ENCODE measurements at places on chromosomes 13 and 19. TPM values are rescaled to one million over a fixed set of nuclear protein-coding genes. Genes with fewer than 3 reads are reported as not detected.

KLF2 gene
- 219 TPM for polyA plus RNA-seq

DNA sequence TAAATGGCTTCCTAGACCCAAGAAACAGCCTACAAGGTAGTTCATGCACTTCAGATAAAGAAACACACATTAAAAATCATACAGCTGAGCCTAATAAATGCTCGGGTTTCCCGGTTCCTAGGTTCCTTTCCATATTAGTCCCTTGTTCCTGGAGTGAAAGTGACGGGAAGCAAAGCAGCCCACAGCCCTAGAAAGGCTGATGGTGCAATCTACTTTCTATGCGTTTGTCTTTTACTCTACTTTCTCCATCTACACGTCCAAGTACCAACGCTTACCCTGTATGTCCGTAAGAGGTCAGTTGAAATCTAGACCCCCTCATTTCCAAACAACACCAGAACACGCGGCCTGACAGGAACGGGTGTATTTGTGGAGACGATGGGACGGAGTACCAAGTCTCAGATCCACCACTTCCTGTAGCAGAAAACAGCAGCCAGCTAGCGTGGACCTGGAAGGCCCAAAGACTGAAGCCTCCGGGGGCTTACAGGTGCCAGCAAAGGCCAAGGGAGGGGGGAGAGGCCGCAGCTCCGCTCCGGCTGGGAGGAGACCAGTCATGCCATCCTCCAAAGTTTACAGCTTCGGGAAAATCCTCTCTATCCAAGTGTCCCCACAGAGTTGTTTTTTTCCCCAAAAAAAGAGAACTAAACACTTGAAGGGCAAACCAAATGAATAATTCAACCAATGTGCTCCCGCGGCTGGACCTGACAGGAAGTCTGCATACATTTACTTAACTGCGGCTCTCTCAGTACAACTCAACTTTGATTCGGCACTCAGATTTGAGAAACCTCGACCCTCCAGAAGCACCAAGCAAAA is 34.1 kb downstream of the STK24 start:
- peak; percentile 32 for DNase-seq

ZNF17 gene
- 6.5 TPM for polyA plus RNA-seq

DNA sequence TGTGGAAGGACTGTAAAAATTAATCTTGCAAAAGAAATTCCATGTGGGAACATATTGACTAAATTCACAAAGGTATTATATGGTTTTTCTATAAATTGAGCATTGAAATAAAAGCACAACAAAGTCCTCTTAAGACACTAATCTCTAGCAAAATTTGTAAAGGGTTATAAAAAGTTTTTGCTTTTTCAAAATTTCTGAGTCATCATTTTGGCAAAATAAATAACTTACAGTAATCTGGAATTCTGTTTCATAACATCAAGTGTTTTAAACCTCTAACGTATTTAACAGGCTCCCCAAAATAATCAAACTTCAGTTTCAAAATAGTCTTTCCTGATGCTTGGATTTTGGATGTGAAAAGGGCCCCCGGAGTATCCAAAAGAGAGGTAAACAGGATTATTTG is 26.0 kb downstream of the MED4 start:
- DNase-seq: no peak

- no peak for DNase-seq
Observed at GRCh38 chr13:101434486-101434885, 18.0 kb upstream of the ITGBL1 start.

IRGC gene
- not detected for polyA plus RNA-seq

DNA sequence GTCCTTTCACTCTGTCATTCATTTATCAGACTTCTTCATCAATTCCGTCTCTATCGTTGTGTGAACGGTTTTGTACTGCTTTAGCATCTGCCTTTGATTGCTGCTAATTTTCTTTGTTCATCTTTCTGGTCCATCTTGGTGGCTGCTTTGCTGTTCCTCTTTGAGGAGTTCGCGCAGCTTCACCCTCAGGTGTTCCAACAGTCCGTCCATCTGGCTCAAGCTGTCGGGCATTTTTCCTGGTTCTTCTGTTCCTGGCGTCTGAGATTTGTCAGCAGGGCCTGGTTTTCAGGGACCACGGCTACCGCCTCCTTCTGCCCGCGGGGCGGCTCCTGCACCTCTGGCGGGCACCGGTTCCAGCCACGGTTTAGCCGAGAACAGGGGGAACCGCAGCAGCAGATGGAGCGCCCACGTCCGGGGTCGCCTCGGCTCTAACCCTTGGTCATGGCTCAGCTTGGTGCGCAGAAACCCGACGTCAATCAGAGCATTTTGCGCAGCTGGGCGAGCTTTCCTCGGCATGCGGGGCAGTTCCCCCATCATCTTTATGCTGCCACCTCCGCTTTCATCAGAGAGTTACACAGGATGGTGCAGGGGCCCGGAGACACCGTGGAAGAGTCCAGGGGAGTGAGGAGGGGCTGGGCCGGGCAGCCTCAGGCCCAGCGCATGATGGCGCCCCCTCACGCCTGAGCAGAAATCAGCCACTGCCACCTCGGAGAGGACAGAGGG is 89.5 kb downstream of the ZNF100 start:
- DNase-seq: no peak

DNA sequence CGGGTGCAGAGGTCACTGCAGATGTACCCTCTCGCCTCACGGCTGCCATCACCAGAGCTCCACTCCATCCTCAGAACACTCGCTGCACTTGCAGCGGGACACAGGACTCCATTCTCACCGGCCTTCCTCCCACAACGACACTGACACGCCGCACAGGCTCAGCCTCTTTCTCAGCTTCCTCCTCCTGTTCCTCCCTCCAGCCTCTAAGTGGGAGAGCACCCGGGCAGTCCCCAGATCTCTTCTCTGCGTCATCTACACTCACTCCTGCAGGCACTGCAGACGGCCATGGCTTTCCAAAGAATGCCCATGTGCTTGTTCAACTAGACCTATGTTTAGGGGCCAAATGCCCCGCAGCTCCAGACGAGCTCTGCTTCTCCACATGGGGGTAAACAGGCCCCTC is 14.3 kb upstream of the FKRP start:
- no peak for DNase-seq

DNA sequence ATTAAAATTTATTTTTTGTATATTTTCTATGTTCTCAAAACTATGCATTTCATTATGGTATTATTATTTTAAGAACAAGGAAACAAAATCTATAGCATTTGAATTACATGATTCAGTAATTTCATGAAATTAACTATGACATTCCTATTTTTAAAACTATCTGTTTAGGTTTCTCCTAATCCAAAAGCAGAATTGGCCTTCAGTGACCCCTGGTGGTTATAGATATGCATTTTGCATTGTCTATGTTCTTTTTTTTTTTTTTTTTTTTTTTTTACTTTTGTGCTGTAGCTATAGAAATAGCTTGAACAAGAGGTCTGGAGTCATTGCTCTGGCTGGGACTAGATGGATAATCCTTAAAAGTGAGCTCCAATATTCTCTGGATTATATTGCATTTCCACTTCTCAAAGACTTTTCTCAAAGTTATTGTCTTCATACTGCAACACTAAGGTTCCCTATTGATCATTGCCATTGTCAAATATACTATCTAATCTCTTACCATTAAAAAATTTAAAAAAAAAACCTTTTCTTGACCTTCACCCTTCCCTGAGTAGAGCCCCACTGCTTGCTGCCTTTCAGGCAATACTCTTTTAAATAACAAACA is 15.9 kb upstream of the DNAJC3 start:
- DNase-seq: no peak

DNA sequence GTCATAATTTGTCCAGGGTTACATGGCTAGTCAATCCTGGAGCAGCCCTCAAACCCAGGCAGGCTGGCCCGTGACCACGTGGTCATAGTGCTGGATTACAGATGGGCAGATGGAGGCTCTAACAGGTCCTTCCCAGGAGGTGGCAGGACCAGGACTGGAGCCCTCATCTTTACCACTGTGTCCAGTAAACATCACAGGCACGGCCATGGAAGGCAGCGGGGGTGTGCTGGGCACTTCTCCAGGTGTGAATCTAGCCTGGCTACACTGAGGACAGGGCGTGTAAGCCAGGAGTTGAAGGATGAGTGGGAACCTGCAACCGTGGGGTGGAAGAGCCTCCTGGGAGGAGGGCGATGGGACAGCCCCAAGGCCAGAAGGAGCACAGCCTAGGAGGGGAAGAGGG is 6.1 kb downstream of the CIC start:
- no peak for DNase-seq

GRCh38 chr19:7858109-7858770 is 15.9 kb downstream of the PRR36 start:
- DNase-seq: no peak

DNA sequence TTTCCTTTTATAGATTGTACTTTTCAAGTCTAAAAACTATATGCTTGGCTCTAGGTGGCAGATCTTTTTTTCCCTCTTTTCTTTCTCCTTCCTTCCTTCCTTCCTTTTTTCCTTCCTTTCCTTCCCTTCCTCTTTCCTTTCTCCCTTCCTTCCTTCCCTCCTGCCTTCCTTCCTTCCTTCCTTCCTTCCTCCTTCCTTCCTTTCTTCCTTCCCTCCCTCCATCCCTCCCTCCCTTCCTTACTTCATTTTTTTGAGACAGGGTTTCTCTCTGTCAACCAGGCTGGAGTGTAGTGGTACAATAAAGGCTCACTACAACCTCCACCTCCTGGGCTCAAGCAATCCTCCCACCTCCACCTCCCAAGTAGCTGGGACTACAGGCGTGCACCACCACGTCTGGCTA is 48.1 kb downstream of the F2RL3 start:
- no peak for DNase-seq

ZNF134 gene
- polyA plus RNA-seq: 14.3 TPM
